ENCODE measurements at places on chromosomes 3 and 15. TPM values are rescaled to one million over a fixed set of nuclear protein-coding genes. Genes with fewer than 3 reads are reported as not detected.

DNA sequence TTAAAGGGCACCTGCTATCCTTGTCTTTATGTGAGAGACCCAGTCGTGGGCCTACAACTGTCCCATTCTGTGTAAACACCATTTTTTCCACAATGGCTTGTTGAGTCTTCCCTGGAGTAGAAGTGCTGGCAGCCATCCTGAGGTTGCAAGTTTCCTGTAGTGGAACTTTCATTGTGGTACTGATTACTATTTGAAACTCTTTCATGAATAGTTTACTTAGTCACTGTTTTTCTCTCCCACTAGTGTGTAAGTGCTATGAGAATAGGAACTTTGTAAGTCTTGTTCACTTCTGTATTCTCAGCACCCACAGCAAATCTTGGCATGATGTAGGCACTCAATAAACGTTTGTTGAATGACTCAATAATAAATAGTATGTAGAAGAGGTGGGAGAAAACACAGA is 48.6 kb downstream of the RARB start:
- no peak for DNase-seq

DNA sequence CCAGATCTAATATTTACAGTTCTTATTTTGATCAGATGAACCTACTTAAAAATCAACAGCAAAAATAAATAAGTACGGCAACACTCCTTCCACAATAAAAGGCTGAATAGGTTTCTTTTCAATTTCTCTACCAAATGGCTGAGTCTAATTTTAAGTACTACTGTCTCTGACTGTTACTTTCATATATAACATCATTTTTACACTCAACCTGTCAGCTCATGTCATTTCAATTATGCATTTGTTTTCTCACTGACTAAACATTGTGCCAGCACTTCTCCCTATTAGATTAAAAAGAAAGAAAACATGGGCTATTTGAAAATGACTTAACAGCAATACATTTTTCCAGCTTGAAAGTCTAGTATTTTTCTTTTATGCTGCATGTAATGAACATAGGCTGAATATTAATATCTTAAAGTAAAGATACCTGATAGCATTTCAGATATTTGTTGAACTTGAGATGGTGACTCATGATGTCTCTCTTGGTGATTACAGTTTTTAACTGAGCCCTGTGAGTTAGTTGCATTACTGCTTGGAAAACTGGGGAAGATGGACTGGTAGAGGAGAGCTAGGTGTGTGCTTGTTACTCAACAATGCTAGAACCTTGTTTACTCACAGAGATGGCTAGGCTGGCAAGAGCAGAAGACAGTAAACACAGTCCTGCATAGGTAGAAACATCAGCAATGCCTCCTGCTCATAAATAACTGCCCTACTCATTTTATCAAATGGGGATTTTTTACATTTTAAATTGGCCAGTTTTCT is 73.9 kb downstream of the PEX5L start:
- no peak for DNase-seq

DNA sequence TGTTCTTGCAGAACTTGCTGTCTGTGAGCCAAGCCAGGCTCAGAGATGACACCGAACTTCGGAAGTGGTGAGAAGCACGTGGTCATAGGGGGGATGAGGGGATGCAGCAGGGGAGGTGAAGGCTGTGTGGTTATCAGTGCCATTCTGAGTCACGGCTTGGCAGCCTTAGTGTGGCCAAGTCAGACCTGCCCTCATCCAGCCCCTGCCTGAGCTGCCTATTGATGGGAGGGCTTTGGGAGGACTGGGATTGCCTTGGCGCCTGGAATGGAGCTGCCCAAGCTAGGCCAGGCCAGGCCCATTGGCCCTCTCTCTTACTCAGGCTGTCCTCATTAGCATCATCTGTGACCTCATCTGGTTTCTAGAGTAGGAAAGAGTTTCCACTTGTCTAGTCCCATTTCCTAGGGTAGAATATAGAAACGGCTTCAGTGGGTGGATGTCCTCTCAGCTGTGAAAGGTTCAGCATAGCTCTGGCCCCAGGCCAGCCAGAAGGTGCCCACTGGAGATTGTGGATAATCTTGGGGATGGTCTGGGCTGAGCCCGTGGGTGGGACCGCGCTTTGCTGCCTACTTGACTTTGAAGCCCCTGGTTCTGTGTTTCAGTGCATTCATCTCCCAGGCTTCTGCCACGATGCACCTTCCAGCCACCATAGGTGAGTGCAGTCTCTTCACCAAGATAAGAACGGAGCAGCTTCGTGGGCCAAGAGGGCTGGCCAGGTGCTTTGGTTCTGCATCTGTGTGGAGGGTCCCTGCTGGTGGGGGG is 7.2 kb downstream of the FAH start:
- DNase-seq, result no peak

- peak; percentile 5 for DNase-seq
Measured at GRCh38 chr3:10518506-10519150, 13.2 kb upstream of the ATP2B2 start.

- DNase-seq, result no peak
Measured at GRCh38 chr3:143363276-143363675, 243.7 kb downstream of the CHST2 start.

DNA sequence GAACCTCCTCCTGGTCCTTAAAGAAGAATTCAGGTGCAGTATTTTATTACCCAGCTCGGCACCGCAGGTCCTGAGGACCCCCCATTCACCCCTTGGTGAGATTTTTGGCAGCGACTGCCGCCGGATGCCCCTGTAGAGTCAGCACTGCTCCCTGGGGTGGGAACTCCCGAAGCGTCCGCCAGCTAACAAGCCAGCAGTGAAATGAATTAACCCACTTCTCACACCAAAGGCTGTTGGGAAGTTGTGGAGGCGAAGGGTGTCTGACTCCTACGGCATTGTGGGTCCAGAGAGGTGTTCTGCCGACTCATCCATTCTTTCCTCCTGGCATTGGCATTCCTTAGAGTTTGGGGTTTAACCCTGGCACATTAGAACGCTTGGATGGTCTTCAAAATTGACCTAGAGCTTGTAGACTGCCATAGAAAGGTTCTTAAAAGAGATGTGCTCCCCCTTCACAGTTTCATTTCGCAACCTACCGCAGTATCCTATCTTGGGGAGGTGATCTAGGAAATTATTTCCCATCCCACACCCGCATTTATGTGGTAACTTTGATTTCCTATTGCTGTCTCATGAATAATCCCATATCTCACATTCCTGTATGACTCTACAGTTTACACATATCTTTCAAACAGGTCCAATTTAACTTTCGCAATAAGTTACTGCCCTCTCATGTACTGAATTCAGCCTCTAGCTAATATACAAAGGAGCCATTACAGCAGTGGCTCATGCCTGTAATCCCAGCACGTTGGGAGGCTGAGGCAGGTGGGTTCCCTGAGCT is 879 bp upstream of the EIF5A2 start:
- no peak for DNase-seq

GRCh38 chr3:53585627-53586026 is 91.2 kb downstream of the CACNA1D start:
- no peak for DNase-seq

DNA sequence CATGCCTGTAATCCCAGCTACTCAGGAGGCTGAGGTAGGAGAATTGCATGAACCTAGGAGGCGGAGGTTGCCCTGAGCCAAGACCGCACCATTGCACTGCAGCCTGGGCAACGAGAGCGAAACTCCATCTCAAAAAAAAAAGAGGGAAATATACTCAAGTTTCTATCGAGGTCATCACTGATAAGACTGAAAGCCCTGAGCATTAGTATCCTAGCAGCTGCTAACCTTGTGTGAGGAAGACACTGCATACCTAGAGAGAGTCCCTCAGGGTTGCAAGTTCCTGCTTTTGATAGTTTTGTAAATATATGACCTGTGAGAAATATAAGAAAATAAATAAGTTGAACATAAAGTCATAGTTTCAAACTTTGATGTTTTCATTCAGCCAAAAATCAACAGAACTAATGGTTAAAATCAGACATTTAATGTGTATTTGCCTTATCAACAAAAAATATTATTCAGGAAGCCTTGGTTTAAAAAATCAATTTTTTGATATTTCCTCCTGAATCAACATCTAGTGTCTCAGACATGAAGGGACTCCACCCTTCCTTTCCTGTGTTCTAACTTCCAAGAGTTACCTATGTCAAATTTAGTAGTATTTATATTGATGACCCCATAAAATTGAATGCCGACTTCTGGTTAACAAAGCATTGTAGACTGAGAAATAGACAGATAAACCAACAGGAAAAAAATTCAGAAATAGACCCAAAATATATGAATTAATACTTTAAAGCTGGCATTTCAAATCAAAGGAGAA is 19.8 kb upstream of the USP3 start:
- DNase-seq, result no peak

The ABI3BP gene
- 51.8 TPM for total RNA-seq

- no peak for DNase-seq
Measured at GRCh38 chr3:66220066-66220465, 735 bp upstream of the SLC25A26 start.

DNA sequence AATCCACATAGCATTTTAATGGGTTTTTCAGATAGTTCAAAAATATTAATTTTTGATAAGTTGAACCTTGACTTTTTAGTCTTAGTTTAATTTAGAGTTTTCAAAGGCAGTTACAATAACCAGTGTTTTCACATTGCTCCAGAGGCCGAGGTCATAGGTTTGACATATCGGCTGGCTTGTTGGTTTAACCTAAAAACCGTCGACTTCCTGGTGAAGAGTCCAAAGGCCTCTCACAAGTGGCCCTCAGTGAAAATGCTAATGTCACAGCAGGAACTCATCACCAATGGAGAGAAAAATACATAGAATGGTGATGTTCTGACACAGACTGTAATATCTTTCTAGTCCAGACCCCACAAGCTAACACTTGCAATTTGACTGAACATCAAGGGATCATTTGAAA is 642.3 kb downstream of the PLOD2 start:
- DNase-seq, result no peak

DNA sequence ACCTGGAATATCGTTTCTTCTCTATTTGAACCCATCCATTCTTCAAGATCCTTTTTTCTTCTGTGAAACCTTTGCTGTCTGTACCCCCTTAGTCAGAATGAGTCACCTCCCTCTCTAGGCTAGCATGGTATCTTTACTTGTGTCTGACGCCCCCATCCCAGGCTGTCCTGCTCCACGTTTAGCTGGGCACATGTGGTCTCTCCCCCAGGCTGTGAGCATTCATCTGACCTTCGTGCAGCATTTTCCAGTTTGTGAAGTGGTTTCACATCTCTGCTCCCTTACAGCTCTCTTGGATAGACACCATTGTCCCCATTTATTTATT is 14.3 kb upstream of the TLE3 start:
- DNase-seq, result no peak

DNA sequence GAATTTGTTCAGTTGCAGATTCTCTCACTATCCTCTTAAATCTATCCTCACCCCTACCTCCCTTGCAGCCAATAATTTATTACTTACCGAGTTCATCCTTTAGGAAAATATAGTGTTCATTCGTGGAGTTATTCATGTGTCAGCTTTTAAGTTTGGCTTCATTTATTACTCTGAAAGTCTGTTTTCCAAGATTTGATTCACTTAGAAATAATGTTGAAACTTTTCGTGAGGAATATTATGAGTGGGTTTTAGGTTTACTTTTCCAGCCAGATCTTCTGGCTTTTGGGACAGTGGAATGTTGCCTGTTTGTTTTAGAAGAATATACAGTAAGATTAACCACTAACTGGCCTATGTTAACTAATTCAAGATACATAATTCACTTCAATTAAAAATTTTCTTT is 161.0 kb upstream of the CGNL1 start:
- DNase-seq, result peak; percentile 66

GRCh38 chr3:69352305-69353087 is 33.4 kb downstream of the FRMD4B start:
- no peak for DNase-seq

The ADGRG7 gene
- 2.9 TPM for total RNA-seq

- DNase-seq, result no peak
Measured at GRCh38 chr3:159627634-159628033, 361.0 kb upstream of the IL12A start.

The MGLL gene
- total RNA-seq, result 35.2 TPM

The NRROS gene
- total RNA-seq, result 0.96 TPM

DNA sequence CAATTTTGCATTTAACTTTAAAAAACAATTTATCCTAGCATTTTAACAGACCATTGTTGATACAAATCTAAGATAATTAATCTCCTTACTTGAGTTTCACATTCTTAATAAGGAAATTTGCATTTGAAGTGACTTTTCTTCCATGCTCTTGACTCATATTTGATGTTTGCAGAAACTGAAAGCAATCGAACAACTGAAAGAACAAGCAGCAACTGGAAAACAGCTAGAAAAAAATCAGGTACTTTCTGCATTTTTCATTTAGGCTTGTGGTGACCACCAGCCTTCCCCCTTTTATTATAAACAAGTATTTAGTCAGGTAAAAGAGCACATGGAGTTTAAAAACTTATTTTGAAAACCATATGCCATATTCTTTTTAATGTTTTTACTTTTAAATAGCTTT is 20.1 kb upstream of the SELENOT start:
- DNase-seq, result no peak

The ANKRD34C gene
- 0.72 TPM for total RNA-seq

DNA sequence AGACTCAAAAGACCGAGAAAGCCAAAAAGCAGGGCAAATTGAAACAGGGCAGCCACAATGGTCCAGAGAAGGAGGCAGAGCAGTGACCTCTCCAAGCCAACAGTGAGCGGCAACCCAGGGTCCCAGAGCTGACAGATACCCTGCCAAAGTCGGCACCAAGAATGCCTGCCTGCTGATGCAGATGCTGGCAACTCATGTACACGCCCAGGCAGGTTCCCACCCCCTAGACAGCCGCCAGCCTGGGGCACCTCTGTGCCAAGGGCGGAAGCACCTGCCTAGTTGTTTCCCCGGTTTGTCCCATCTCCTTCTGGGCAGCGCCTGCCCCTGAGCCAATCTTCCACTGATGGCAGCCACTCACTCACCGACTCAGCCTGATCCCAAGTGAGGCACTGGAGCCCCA is 22.1 kb downstream of the KLHL25 start:
- no peak for DNase-seq

The SIAH2 gene
- 87.6 TPM for total RNA-seq

GRCh38 chr3:101259485-101260341 is 60.7 kb downstream of the IMPG2 start:
- no peak for DNase-seq

- DNase-seq, result peak; percentile 40
Measured at GRCh38 chr15:84570164-84570735, 30.6 kb upstream of the ZSCAN2 start.

The IL16 gene
- total RNA-seq, result 7.2 TPM

DNA sequence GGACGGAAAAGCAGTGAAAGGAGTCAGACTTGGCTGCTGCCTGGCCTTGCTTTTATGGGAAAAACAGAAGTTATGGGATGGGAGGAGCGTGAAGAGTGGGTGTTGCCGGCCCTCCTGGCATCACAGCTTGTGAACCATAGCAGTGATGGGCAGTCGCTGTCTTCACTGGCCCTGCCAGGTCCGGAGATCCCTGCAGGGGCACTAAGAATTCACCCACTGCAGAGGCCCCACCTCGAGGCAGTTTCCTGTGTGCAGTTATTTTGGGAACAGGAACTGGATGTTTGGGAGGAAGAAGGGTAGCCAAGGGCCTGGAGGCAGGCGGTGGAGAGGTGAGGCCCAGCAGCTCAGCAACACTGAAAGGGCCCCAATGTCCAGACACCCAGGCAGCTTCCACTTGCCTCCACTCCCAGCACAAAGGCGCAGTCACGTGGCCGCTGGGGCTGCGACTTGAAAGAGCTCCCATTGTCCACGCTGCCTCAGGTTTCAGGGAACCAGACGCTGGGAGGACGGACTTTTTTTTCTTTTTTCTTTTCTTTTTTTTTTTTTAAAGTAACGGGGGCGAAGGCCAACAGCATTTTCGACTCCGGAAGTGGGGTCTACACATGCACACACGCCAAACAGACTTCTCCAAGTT is 255.6 kb downstream of the ZNF621 start:
- peak; percentile 49 for DNase-seq
